AG08395 (cell line): ENCODE measurements at places on chromosomes 4 and X.

GRCh38 chr4:68569466-68570121 lies 6.5 kb downstream of the UGT2B17 start:
- no peak for DNase-seq

GRCh38 chrX:57929373-57929772 lies 19.1 kb upstream of the ZXDA start:
- DNase-seq, result peak; percentile 17

- no peak for DNase-seq
These were observed 3.6 kb downstream of the LINC00632 start for GRCh38 chrX:140713174-140713539.

DNA sequence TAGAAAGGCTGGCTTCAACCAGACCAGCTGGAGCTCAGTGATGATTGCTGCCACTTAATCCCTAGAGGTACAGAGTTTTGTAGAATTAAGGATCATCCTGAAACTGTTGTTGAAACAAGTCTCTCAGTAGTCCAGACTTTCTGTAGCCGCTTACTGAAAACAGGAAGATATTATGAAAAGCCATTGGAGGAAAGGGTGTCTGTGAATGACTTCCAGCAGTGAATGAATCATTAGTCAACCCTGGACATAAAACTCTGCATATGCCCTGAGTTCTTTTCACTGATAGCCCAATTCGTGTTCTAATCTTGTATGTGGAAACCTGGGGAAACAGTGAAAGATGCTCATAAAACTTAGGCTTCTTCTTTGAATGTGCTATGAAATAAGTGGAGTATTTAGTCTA lies 14.8 kb downstream of the HOPX start:
- peak; percentile 7 for DNase-seq

DNA sequence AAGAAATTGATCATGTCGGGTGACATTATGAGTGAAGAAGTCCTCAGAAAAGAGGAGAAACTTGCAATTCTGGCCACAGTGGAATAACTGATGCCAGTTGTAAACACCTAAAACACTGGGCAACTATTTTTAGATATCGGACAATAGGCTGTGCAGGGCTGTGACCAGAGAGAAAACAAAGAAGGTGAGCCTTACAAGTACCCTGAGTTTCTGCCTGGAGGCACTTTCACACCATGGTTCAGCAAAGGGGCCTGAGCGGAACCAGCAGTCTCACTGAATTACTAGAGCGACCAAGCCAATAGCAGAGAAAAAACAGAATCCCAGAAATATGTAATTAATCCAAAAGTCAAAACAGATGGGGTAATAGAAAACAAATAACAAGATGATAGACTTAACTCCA lies 11.2 kb downstream of the IRAK1 start:
- no peak for DNase-seq

- DNase-seq, result no peak
These were observed 83.7 kb downstream of the NAT8L start for GRCh38 chr4:2142630-2143427.
